ENCODE measurements at places on chromosomes 2 and 18. TPM values are rescaled to one million over a fixed set of nuclear protein-coding genes. Genes with fewer than 3 reads are reported as not detected.

DNA sequence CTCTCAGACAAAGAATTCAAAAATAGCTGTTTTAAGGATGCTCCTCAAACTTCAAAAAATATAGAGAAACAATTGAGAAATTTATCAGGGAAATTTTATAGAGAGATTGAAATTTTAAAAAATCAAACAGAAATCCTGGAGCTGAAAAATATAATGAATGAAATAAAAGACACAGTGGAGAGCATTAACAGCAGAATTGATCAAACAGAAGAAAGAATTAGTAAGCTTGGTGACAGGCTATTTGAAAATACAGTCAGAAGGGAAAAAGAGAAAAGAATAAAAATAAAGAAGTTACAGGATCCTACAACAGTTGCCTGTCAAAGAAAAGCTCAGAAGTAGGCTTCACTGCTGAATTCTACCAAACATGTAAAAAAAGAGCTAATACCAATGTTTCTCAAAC is 293.8 kb upstream of the VWC2L start:
- H3K27ac ChIP-seq, result no peak overlapping the region
- H3K4me3 ChIP-seq, result no peak overlapping the region
- H3K27me3 ChIP-seq, result no peaks in the 10 kb centered on the region
- H3K36me3 ChIP-seq, result no peaks in the 10 kb centered on the region
- no peak for DNase-seq

DNA sequence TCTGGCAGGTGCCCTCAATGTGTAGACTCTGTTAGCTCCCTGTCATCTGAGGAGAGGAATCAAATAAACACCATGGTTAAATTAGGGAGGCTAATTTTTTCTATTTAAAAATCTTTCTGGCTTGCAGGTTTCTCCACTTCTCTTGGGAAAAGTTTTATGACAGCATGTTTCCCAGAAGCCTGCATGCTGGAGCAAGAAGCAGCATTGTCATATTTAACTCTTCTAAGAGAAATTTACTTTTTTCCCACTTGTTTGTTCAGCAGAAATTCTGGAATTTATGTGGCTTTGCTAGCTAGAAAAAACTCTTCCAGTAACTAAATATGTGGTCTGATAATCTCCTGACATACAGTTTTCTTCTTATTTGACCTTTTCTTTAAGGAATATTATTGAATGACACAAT is 230.5 kb downstream of the PARD3B start:
- no peak overlapping the region for H3K27ac ChIP-seq
- no peak overlapping the region for H3K4me3 ChIP-seq
- H3K27me3 ChIP-seq, result no peaks in the 10 kb centered on the region

The ELOA2 gene
- not detected for polyA plus RNA-seq

GRCh38 chr18:47932190-47932589 is 1.7 kb upstream of the SMAD2 start:
- no peak for DNase-seq
- H3K4me1 ChIP-seq, result peaks cover 36% of the 10 kb centered on the region
- H3K27ac ChIP-seq, result no peak overlapping the region
- H3K36me3 ChIP-seq, result no peaks in the 10 kb centered on the region
- peaks cover 15% of the 10 kb centered on the region for H3K27me3 ChIP-seq
- peak overlapping the region; percentile 35 for H3K4me3 ChIP-seq

The LRATD1 gene
- polyA plus RNA-seq, result not detected

The CYP26B1 gene
- polyA plus RNA-seq, result not detected

DNA sequence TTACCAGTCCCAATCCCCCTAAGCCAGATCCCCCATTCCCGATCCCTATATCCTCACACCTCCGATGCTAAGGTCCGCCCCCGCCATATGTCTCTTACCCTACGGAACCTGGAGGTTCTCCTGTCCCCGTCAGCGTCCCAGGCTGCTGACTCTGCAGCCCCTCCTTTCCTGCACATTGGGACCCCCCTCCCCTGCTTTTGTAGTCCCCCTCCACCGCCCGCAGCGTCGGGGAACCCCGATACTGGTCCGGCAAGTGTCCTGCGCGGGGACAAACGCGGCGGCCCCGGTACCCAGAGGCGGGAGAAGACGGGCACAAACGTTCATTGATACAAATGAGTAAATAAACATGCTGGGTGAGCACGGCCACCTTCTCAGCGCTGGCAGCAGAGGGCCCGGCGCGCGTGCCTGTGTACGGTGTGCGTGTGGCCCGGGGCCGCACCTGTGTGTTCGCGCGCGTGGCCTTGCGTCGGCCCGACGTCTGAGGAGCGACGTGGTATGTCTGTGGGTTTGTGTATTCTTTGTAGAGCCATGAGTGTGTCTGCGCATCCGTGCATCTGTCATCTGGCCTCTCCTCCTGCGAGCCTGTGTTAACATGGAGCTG is 2.0 kb upstream of the CYP26B1 start:
- peaks cover 25% of the 10 kb centered on the region for H3K27me3 ChIP-seq
- H3K4me3 ChIP-seq, result peak overlapping the region; percentile 80
- peaks cover 35% of the 10 kb centered on the region for H3K4me1 ChIP-seq

The SERPINB13 gene
- polyA plus RNA-seq, result not detected

DNA sequence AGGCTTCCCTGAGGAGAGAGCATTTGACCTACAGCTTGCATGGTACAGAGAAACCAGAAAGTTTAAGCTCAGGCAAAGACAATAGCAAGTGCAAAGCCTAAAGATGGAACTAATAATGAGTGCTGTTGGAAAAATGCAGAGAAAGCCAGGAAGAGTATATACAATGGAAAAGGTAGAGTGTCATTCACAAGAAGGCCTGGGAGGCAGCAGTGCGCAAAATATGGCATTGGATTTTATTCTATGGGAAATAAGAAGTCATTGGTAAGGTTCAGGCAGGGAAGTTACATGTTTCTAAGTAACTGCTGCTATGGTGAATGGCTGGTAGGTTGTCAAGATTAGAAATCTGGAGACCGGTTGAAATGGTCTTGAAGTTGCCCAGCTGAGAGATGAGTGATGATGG is 2167.3 kb upstream of the CELF4 start:
- no peak overlapping the region for H3K4me3 ChIP-seq
- no peaks in the 10 kb centered on the region for H3K27me3 ChIP-seq
- no peaks in the 10 kb centered on the region for H3K4me1 ChIP-seq
- DNase-seq, result no peak

The IL1RN gene
- 0.44 TPM for polyA plus RNA-seq

DNA sequence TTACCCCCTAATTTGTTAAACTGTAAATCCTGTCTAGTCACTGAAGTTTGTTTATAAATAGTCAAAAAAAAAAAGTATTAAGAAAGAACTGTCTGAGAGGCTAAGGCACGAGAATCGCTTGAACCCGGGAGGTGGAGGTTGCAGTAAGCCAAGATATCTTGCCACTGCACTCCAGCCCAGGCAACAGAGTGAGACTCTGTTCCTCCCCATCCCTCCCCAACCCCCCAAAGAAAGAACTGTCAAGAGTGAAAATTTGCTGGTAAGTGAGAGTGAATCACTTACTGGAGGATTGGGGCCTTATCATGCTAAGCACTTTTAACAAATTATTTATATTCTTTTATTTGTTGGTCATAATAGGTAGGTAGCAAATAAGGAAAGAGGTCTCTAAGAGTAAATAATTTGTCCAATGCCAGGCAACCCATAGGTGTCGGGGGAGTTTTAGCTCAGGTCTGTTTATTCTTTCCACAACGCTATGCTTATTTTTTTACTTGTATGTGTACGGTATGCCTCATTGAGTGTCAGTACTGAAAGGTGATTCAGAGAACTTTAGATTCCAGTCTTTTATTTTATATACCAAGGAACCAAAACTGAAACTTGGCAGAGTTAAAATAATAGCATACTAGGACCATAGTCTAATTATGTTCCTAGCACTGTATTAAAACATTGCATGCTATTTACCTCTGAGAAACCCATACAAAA is 2.5 kb downstream of the TAF4B start:
- H3K27ac ChIP-seq, result no peak overlapping the region
- DNase-seq, result no peak
- no peak overlapping the region for H3K4me3 ChIP-seq
- no peaks in the 10 kb centered on the region for H3K36me3 ChIP-seq

The CCDC148 gene
- not detected for polyA plus RNA-seq

DNA sequence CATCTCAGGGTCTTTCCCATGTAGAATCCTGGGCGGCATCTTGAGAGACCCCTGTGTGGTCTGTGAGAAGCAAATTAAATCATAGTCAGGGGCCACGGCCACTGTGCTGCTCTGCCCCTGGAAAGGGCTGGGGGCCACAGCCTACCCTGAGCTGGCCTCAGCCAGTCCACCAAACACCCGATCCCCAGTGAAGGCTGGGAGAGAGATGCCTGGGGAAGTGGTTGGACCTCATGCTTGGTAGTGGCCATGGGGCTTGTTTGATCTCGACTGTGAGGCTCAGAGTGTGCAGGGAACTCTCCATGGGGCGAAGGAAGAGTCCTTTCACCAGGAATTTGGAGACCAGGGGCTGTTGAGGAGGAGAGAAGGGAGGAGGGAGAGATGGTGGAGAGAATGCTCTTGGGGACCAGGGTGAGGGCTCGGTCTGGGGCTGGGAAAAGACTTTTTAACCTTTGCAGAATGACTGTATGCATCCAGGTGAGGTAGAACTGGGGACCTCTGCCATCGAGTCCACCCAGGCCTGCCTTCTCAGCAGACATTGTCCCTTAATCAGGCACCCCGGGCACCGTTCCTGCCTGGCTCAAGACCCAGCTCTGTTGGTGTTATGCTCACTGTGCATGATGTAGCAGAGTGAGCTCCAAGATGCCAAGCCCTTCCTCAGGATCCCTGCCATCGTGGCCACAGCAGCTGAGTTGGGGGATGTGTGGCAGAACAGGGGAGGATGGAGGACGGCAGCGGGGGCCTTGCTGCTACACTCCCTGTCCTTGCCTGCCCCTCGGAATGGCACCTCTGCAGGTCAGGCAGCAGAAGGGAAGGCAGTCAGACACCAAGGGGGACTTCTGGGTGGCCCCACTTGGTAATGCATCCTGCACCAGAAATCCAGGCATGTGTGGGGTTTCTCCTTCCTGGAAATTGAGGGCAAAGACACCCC is 249.9 kb downstream of the DYSF start:
- H3K27me3 ChIP-seq, result peaks cover 3% of the 10 kb centered on the region
- DNase-seq, result no peak
- no peak overlapping the region for H3K4me3 ChIP-seq

The MLPH gene
- not detected for polyA plus RNA-seq

The KCNE4 gene
- polyA plus RNA-seq, result not detected

- H3K27me3 ChIP-seq, result peaks cover 2% of the 10 kb centered on the region
- no peak overlapping the region for H3K4me3 ChIP-seq
- DNase-seq, result no peak
- no peak overlapping the region for H3K27ac ChIP-seq
These were observed 132.2 kb downstream of the TNS1 start for GRCh38 chr2:217870528-217871011.

DNA sequence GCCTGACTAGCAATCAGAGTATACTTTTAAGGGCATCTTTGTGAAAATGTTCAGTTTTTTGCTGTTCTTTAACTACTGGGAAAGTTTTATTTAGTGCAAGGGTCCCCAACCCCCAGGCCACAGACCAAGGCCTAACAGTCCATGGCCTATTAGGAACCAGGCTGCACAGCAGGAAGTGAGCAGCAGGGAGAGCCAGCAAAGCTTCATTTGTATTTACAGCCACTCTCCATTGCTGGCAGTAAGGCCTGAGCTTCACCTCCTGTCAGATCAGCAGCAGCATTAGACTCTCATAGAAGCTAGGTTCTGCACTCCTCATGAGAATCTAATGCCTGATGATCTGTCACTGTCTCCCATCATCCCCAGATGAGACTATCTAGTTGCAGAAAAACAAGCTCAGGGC is 17.1 kb upstream of the NR4A2 start:
- H3K36me3 ChIP-seq, result no peaks in the 10 kb centered on the region
- H3K27me3 ChIP-seq, result peaks cover 7% of the 10 kb centered on the region
- no peaks in the 10 kb centered on the region for H3K4me1 ChIP-seq
- H3K27ac ChIP-seq, result no peak overlapping the region
- DNase-seq, result no peak

The PID1 gene
- 0.38 TPM for polyA plus RNA-seq

- H3K4me3 ChIP-seq, result no peak overlapping the region
- DNase-seq, result no peak
- H3K4me1 ChIP-seq, result peaks cover 1% of the 10 kb centered on the region
These were observed 5.9 kb upstream of the RHBDD1 start for GRCh38 chr2:226829721-226830631.

The GPAT2 gene
- 4.2 TPM for polyA plus RNA-seq

GRCh38 chr2:238912916-238913875 is 65.3 kb downstream of the TWIST2 start:
- no peak overlapping the region for H3K27ac ChIP-seq
- no peaks in the 10 kb centered on the region for H3K36me3 ChIP-seq
- DNase-seq, result no peak
- peaks cover 4% of the 10 kb centered on the region for H3K27me3 ChIP-seq
- H3K4me1 ChIP-seq, result no peaks in the 10 kb centered on the region

The TMEM182 gene
- polyA plus RNA-seq, result 6.2 TPM

The TANC1 gene
- polyA plus RNA-seq, result 0.46 TPM

- no peak for DNase-seq
- peaks cover 8% of the 10 kb centered on the region for H3K36me3 ChIP-seq
- H3K27me3 ChIP-seq, result no peaks in the 10 kb centered on the region
- H3K27ac ChIP-seq, result no peak overlapping the region
These were observed 46.0 kb downstream of the SOCS6 start for GRCh38 chr18:70334728-70335329.

GRCh38 chr2:61018318-61018755 is 282 bp upstream of the PUS10 start:
- H3K27ac ChIP-seq, result peak overlapping the region; percentile 98
- DNase-seq, result peak; percentile 9

DNA sequence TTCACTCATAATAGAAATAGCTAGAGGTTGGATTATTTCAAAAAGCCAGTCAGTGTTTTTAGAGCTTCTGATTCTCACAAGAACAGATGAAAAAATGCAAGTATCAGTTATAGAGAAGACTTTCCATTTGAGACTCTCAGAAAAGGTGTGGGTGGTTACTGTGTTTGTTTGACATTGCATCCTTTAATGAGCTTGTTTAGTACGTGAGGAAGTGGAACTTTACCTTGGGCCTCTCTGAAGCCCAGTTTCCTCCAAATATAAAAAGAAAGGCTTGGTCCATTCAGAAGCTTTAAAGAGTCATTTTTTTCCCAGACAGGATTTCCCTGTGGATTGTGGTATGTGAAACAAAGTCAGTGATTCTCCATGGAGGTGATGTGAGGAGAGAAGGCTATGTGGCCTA is 89.9 kb upstream of the RANBP2 start:
- no peaks in the 10 kb centered on the region for H3K36me3 ChIP-seq
- DNase-seq, result peak; percentile 8
- H3K27ac ChIP-seq, result peak overlapping the region; percentile 65
- no peaks in the 10 kb centered on the region for H3K27me3 ChIP-seq
- no peak overlapping the region for H3K4me3 ChIP-seq
- H3K4me1 ChIP-seq, result peaks cover 19% of the 10 kb centered on the region

DNA sequence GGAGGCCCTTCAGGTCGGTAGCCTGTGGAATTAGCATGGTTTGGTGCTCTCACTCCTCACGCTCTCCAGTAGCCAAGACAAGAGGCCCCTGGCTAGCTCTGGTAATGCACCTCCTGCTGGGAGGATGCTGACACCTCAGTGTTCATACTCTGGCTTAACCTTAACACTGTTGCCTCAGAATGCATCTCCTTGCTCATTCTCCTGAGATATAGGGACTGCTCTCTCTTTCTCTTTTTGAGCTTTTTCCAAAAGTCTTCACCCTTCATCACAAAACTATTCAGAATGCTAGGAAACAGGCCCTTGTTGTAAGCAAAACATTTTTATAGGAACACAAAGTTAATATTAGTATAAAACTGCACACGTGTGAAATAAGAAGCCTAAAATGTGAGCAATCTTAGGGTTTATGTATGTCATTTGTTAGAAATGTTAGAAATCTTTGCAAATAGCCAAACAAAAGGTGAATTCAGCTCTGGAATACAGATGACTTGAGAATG is 17.3 kb upstream of the IMPA2 start:
- no peaks in the 10 kb centered on the region for H3K4me1 ChIP-seq
- no peak overlapping the region for H3K4me3 ChIP-seq
- no peak overlapping the region for H3K27ac ChIP-seq
- no peaks in the 10 kb centered on the region for H3K36me3 ChIP-seq
- H3K27me3 ChIP-seq, result peaks cover 6% of the 10 kb centered on the region
